Spinal cord (tissue), 10 donors: ENCODE measurements at places on chromosomes 16 and 17. TPM values are rescaled to one million over a fixed set of nuclear protein-coding genes. Genes with fewer than 3 reads are reported as not detected.
A peak's percentile ranks its signal among the peaks of the same experiment; 100 is the strongest.

- no peak for DNase-seq
Measured at GRCh38 chr16:87032554-87032953, 284.6 kb downstream of the C16orf95 start.

- DNase-seq, result no peak
Measured at GRCh38 chr17:9095390-9095789, 74.1 kb downstream of the NTN1 start.

DNA sequence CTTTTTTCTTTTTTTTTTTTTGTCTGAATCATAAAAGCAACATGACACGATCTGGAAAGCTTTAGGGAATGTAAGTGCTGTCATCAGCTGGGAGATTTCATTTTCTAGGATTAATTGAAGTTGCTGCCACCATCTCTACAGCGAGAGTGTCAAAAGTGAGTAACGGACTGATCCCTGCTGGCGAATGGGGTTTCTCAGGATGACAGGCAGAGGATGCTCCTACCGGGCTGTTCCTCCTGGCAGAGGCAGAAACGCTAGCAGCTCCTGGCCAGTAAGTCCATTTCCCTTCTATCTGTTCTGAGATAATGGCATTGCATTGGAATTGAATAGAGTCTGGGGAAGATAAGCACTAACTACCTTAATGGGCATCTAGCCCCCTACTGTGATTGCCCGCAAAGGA lies 80.5 kb upstream of the KIFC3 start:
- peak; percentile 82 for DNase-seq

- DNase-seq, result no peak
Measured at GRCh38 chr16:46927273-46927672, 43.1 kb downstream of the GPT2 start.

DNA sequence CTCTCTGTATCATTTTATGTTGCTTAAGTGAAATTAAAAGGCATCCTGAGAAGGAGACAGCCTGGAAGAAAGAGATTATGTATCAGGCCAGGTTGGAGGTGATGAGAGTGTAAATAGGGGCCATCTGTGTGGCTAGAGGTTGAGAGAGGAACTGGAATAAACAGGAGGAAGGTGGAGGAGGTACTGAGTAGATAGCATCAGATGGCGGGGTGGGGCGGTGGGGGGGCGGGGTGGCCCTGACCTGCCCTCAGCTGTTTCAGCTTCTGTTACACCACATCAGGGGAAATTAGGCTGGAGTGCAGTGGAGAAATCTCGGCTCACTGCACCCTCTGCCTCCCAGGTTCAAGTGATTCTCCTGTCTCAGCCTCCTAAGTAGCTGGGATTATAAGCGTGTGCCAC lies 6.9 kb upstream of the KCNG4 start:
- no peak for DNase-seq

- DNase-seq, result peak; percentile 16
Measured at GRCh38 chr17:1029922-1030644, 33.2 kb downstream of the TIMM22 start.

GRCh38 chr16:739560-740458 lies 988 bp downstream of the CIAO3 start:
- no peak for DNase-seq

DNA sequence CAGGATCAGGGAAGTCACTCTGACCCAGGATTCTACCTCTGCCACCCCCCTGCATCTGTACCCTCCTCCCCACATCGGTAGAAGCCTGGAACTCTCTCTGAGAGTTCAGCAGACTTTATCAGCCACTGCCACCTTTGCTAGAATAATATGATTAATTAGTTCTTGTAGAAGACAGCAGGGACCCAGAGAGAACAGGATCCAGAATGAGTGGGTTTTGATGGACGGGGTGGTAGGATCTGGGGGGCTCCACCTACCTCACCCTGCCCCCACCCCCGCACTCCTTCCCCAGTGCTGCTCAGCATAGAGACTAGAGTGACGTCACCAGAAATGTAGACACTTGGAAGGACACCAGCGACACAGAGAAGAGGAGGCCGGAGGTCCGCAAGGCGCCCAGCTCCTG lies 33.5 kb downstream of the ABCC6 start:
- DNase-seq, result no peak

DNA sequence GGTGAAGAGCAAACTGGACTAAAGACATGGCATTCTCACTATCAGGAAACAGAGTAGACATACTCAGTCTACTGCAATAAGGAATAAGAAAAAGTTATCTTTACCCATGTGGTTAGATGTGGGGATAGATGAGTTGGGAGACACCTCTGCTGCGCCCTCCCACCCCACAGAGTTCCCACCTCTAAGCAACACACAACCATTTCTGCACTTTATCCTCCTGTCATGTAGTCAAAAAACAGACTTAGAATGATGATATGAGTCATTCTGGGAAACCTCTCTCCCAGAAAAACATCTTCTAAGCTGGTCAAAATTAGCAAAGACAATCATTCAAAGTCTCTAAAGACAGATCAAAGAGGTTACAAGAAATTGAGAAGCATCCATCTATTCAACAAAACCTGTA lies 94.9 kb downstream of the CACNG1 start:
- DNase-seq, result no peak

DNA sequence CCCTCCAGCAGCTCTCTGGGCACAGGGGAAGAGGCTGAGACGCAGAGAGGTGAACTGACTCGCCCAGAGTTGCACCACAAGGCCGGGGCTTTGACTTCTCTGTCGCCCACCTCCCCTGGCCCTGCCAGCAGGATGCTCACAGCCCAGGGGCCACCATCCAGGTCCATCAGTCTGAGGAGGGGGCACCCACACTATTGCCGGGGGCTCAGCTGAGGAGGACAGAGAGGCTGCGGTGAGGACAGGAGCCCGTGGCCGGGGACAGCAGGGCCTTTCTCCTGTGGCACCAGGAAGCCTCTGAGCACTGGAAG lies 32.6 kb downstream of the KDM8 start:
- DNase-seq, result no peak

- no peak for DNase-seq
Measured at GRCh38 chr17:66146394-66146793, 45.5 kb downstream of the CEP112 start.

DNA sequence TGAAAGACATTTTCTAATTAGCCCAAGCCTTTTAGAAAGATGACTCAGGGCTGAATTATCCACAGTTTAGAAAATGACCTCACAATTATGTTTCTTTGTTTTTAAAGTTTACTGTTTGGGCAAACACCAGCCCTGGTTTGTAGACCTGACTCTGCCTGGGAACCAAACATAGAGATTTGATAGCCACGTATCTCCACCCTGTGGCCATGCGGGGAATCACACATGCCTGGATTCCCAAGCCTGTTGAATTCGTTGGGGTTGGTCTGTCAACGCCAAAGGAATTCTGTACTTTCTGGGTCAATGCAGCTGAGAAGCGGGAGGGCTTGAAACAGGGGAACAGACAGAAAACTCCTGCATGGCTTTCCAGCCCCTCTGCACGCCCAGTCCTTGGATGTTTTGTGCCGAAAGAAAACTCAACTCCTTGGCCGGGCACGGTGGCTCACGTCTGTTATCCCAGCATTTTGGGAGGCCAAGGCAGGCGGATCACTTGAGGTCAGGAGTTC lies 26.9 kb downstream of the CD300A start:
- peak; percentile 85 for DNase-seq

GRCh38 chr16:75105306-75106061 lies 11.1 kb downstream of the LDHD start:
- no peak for DNase-seq

GRCh38 chr16:81604960-81605383 lies 160.4 kb downstream of the CMIP start:
- no peak for DNase-seq

- no peak for DNase-seq
Measured at GRCh38 chr17:41642252-41643156, 18.1 kb upstream of the KRT17 start.

GRCh38 chr16:85781695-85782370 lies 17.5 kb downstream of the EMC8 start:
- DNase-seq, result no peak

- DNase-seq, result peak; percentile 11
Measured at GRCh38 chr16:20023190-20023589, 50.5 kb downstream of the GPR139 start.

DNA sequence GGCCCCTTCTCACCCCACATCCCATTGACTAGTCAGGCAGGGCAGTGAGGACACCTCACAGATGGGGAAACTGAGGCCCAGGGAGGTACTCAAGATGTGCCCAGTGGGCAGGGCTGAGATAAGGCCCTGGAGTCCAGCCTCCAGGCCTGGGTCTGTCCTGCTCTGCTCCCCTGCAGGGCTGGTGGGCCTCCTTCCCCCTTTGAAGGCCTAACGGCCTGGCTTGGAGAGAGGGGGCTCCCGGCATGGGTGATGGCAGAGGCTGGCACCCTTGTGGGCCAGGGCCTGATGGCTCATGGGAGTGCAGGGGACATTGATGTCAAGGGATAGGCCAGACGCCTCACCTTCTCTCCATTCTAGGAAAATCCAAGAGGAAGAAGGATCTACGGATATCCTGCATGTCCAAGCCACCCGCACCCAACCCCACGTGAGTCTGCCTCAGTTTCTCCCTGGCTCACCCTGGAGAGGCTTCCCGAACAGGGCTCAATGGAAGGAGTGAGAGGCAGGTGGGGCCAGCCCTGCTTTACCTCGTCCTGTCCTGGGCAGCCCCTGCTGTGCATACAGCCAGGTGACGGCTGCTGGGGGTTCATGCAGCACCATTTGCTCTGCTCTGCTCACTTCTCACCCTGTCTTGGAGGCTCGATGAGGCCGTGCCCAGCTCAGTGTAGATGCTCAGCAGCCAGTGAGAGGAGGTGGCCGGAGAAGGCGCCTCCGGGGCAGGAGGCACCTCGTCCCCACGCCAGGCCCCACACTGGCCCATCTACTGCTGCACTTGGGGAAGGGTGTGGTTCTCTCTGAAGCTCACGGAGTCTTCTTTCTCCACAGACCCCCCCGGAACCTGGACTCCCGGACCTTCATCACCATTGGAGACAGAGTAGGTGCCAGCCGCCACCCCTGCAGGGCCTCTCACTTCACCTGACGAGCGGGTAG lies 13.8 kb downstream of the MAP2K3 start:
- DNase-seq, result no peak

DNA sequence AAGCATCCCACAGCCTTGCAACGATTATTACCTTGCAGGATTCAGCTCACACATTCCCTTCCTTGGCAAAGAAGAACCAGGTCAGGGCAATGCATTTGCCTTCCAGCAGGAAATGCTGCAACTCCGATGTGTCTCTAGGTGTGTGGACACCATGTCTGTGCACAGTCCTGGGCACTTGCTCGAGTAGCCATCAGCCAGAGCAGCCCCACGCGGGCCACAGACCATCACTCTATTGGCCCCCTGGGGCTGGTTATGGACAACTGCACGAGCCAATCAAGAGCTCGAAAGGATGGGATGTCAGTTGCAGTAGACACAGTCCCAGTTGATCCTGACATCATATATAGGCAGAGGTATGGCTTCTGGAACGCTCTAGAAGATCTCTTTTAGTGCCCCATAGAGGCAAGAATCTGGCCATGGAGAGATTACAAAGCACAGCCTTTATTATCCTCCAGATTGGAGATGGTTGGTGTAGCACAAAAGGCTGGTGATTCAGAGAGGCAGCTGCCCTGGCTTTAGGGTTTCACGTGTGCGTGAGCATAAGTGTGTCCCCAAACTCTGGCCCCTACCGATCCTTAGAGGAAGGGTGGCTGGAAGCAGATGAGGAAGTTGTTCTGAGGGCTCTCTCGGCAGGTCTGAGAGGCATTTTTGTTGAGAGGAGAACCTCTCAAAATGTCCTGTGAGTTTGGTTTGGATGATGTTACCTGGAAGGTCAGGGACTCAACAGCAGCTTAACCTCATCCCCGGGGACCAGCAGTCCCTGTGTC lies 403.8 kb downstream of the SEC14L1 start:
- no peak for DNase-seq

DNA sequence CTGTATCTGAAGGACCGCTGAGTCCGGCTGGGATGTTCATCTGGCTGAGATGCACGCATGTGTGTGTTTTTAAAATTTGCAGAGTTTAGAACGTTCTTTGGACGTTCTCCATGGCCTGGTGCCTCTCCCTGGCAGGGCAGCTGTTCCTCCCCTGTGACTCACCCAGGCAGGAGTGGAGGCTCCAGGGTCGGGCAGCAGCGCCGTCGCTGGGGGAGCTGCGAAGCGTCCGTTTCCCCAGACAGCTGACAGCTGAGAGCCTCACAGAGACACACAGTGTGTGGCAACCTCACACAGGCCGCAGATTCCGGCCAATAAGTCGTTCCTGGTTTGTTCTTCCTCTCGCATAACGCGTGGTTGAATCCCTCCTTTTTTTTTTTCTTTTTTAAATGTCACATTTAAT lies 80.6 kb downstream of the OR1D5 start:
- DNase-seq, result no peak

GRCh38 chr16:14001521-14001920 lies 69.6 kb upstream of the MRTFB start:
- no peak for DNase-seq

GRCh38 chr16:54191163-54191562 lies 95.4 kb downstream of the IRX3 start:
- DNase-seq, result no peak

- DNase-seq, result no peak
Measured at GRCh38 chr16:77987810-77988209, 34.5 kb upstream of the CLEC3A start.

GRCh38 chr17:34579979-34580684 lies 750 bp downstream of the TMEM132E start:
- DNase-seq, result peak; percentile 72

DNA sequence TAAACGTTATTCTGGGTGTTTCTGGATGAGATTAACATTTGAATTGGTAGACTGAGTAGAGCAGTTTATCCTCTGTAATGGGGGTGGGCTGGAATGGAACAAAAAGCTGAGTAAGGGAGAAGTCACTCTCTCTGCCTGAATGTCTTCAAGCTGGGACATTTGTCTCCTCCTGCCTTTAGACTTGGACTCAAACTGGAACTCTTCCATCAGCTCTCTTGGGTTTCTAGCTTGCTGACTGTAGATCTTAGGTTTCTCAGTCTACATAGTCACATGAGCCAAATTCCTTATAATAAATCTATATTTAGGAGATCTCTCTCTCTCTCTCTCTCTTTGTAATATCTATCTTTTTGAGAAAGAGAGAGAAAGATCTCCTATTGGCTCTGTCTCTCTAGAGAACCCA lies 553.3 kb upstream of the CDH11 start:
- DNase-seq, result no peak

- no peak for DNase-seq
Measured at GRCh38 chr16:24364596-24364995, 108.5 kb downstream of the CACNG3 start.

GRCh38 chr16:85661740-85662481 lies 26.8 kb downstream of the GINS2 start:
- DNase-seq, result no peak

- DNase-seq, result no peak
Measured at GRCh38 chr16:12628536-12628935, 175.2 kb downstream of the CPPED1 start.

Gene ABCC12
- 0.32 TPM for polyA plus RNA-seq

Gene MLKL
- 2.8 TPM for polyA plus RNA-seq

Gene TBX6
- 1.0 TPM for polyA plus RNA-seq

Gene SLC5A11
- 0.22 TPM for polyA plus RNA-seq

Gene RGS9
- polyA plus RNA-seq, result 39.6 TPM

Gene MAPT
- polyA plus RNA-seq, result 446 TPM

Gene EVI2A
- 41.1 TPM for polyA plus RNA-seq

Gene LPCAT2
- 14.6 TPM for polyA plus RNA-seq

Gene CDH13
- 82.3 TPM for polyA plus RNA-seq

Gene ZSCAN10
- not detected for polyA plus RNA-seq

Gene C16orf46
- polyA plus RNA-seq, result 4.4 TPM

Gene TMEM231
- polyA plus RNA-seq, result 55.9 TPM

Gene DNAH9
- 23.4 TPM for polyA plus RNA-seq

Gene CD300C
- polyA plus RNA-seq, result 1.1 TPM

Gene CCL14
- 4.1 TPM for polyA plus RNA-seq

Gene ABCA3
- polyA plus RNA-seq, result 87.9 TPM

Gene MPRIP
- 186 TPM for polyA plus RNA-seq

Gene TNRC6A
- polyA plus RNA-seq, result 61.9 TPM

Gene TERB1
- polyA plus RNA-seq, result not detected
